ENCODE measurements at places on chromosomes 2 and 18.

- no peak overlapping the region for H3K27ac ChIP-seq
- H3K4me3 ChIP-seq, result no peak overlapping the region
Measured at GRCh38 chr2:218832520-218832919, 917 bp upstream of the PRKAG3 start.

DNA sequence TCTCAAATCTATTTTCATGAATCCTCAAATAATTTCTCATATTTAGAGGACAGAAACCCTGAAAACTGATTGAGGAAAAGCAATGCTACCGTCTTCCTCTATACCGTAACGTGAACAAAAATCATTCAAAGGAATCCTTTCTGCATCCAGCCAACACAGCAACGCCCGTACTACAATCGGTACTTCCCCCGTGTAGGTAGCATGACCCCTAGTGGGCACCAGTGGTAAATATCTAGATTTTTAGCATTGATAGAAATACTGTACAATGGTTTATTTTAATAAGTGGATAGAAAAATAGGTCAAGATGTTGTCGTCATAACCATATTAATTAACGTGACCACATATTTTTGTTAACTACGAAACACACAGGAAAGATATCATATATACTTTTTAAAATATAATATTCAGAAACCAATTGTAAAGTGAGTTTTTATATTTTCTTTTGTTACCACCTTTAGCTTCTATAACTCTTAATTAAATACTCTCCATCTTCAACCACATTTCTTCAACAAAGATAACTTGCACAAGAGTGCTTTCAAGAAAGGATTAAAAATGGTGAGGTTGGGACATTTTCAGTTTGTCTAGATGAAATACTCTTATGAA lies 194.1 kb downstream of the SS18 start:
- no peaks in the 10 kb centered on the region for H3K36me3 ChIP-seq
- peaks cover 12% of the 10 kb centered on the region for H3K27me3 ChIP-seq
- H3K4me1 ChIP-seq, result no peaks in the 10 kb centered on the region

GRCh38 chr2:231710799-231711676 lies 2.7 kb downstream of the PTMA start:
- peak; percentile 28 for DNase-seq
- no peaks in the 10 kb centered on the region for H3K27me3 ChIP-seq
- peak overlapping the region; percentile 100 for H3K27ac ChIP-seq
- peaks cover 16% of the 10 kb centered on the region for H3K36me3 ChIP-seq
- peak overlapping the region; percentile 97 for H3K4me3 ChIP-seq

GRCh38 chr2:49069829-49070228 lies 84.5 kb downstream of the FSHR start:
- H3K4me3 ChIP-seq, result no peak overlapping the region
- DNase-seq, result no peak
- H3K4me1 ChIP-seq, result no peaks in the 10 kb centered on the region
- no peaks in the 10 kb centered on the region for H3K27me3 ChIP-seq

DNA sequence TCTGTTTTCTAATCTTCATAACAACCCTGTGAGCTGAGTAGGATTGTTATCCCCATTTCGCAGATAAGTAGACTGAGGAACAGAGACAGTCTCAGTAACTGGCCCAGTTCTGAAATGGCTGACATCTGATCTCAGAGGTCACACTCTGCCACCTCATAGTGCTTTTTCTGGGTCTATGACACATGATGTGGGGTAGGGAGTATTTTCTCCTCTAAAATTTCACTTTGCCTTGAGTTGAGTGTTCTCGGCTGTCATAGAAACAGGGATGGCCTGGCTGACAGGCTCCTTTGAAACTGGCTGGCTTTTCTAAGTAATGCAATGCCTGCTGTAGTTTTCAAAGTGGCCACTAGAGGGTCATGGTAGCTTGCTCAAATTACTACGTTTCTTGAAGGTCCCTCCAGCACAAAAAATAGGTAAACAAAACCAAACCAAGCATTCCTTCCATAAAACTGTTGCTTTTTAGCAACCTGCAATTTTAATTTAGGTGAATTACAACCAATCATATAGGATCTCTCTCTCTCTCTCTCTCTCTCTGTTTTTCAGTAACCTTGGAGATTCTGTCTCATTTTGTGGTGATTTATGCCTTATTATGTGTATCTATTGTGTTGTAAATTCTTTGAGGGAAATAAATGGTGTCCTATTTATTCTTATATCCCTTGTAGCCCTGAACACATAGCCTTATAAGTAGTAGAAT lies 84.2 kb upstream of the TTN start:
- H3K27me3 ChIP-seq, result no peaks in the 10 kb centered on the region
- H3K27ac ChIP-seq, result no peak overlapping the region
- DNase-seq, result peak; percentile 38
- no peak overlapping the region for H3K4me3 ChIP-seq
- H3K4me1 ChIP-seq, result peaks cover 6% of the 10 kb centered on the region

DNA sequence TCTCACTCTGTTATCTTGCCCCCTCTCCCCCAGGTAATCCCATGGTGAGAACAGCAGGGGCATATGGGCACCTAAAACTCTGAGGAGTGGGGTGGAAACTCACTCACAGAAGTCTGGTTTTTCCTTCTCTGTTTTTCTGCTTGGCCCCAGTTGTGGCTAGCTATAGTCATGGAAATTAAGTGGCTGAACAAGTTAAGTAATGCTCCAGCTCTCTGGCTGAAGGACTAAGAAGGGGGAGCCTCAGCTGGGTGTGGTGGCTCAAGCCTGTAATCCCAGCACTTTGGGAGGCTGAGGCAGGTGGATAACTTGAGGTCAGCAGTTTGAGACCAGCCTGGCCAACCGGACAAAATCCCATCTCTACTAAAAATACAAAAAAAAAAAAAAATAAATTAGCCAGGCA lies 261.0 kb downstream of the TPGS2 start:
- no peaks in the 10 kb centered on the region for H3K4me1 ChIP-seq
- no peak for DNase-seq
- no peak overlapping the region for H3K27ac ChIP-seq
- no peak overlapping the region for H3K4me3 ChIP-seq
- peaks cover 31% of the 10 kb centered on the region for H3K27me3 ChIP-seq
- H3K36me3 ChIP-seq, result no peaks in the 10 kb centered on the region

DNA sequence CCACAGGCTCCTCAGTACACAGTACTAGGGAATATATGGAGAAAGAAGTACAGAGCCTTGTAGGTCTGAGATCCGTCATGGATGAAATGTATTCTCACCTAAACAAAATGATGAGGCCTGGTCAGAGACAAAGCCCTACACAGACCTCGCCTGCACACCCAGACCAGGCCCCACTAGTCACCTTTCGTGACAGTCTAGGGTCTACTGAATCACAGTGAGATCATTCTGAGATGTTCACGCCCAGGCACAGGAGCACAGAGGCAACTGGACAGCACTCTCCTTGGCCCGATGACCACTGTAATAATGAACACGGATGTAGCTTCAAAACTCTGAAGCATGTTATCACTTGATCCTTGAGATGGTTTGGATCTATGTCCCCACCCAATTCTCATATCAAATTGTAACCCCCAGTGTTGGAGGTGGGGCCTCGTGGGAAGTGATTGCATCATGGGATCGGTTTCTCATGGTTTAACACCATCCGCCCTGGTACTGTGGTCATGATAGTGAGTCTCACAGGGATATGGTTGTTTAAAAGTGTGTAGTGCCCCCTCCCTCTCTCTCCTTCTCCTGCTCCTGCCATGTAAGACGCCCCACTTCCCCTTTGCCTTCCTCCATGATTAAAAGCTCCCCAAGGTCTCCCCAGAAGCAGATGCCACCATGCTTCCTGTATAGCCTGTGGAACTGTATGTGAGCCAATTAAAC lies 15.1 kb downstream of the DOCK10 start:
- H3K4me3 ChIP-seq, result no peak overlapping the region
- H3K27me3 ChIP-seq, result no peaks in the 10 kb centered on the region
- peak overlapping the region; percentile 66 for H3K27ac ChIP-seq
- peaks cover 5% of the 10 kb centered on the region for H3K36me3 ChIP-seq
- H3K4me1 ChIP-seq, result peaks cover 54% of the 10 kb centered on the region

DNA sequence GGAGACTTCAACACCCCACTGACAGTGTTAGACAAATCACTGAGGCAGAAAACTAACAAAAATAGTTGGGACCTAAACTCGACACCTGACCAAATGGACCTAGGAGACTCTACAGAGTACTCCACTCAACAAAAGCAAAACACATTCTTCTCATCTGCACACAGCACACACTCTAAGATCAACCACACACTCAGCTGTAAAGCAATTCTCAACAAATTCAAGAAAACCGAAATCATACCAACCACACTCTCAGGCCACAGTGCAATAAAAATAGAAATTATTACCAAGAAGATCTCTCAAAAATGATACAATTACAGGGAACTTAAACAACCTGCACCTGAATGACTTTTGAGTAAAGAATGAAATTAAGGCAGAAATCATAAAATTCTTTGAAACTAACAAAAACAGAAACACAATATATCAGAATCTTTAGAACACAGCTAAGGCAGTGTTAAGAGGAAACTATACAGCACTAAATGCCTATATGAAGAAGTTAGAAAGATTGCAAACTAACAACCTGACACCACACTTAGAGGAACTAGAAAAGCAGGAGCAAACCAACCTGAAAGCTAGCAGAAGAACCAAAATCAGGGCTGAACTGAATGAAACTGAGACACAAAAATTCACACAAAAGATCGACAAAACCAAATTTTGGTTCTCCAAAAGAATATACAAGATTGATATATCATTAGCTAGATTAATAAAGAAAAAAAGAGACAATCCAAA lies 46.3 kb downstream of the RTTN start:
- no peak overlapping the region for H3K27ac ChIP-seq
- H3K36me3 ChIP-seq, result peaks cover 62% of the 10 kb centered on the region
- no peak overlapping the region for H3K4me3 ChIP-seq
- H3K4me1 ChIP-seq, result peaks cover 9% of the 10 kb centered on the region

DNA sequence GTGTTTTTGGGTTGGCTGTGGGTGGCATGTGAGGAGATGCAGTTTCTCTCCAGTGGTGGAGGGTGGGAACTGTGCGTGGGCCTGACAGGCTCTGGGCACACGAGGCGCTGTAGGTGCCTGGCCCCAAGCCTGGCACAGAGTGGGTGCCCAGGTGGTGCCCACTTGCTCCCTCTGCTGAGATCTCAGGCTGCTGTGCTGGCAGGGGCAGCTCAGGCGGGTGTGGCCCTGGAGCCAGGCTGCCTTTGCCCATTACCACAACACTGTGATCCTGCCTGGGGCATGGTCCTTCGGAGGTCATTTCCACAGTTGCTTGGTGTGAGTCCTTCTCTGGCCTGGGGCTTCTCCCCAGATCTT lies 20.4 kb downstream of the TSHZ1 start:
- H3K36me3 ChIP-seq, result no peaks in the 10 kb centered on the region
- H3K27ac ChIP-seq, result no peak overlapping the region
- no peak for DNase-seq
- H3K27me3 ChIP-seq, result peaks cover 12% of the 10 kb centered on the region
- H3K4me3 ChIP-seq, result no peak overlapping the region
- peaks cover 23% of the 10 kb centered on the region for H3K4me1 ChIP-seq

DNA sequence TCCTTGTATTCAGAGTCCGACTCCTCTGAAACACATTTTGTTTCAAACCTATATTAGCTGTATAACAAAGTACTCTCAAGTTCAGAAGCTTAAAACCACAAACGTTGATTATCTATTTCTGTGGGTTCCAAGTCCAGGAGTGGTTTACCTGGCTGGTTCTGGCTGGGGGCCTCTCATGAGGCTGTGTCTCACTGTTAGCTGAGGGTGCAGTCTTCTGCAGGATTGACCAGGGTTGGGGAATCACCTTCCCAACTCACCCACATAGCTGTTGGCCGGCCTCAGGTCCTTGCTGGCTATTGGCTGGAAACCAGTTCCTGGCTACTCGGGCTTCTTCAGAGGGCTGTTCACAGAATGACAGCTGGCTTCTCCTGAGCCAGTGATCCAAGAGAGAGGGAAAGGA lies 18.0 kb upstream of the ATIC start:
- no peak for DNase-seq
- H3K27ac ChIP-seq, result no peak overlapping the region
- H3K4me3 ChIP-seq, result no peak overlapping the region
- H3K36me3 ChIP-seq, result no peaks in the 10 kb centered on the region

GRCh38 chr2:127614246-127614645 lies 31.7 kb upstream of the GPR17 start:
- H3K36me3 ChIP-seq, result peaks cover 24% of the 10 kb centered on the region
- no peak overlapping the region for H3K27ac ChIP-seq
- H3K4me1 ChIP-seq, result peaks cover 3% of the 10 kb centered on the region
- no peaks in the 10 kb centered on the region for H3K27me3 ChIP-seq

- no peak for DNase-seq
- peaks cover 42% of the 10 kb centered on the region for H3K4me1 ChIP-seq
- no peaks in the 10 kb centered on the region for H3K36me3 ChIP-seq
Measured at GRCh38 chr2:181313845-181314244, 143.3 kb upstream of the ITGA4 start.
